Renal pelvis (tissue), 12 donors: ENCODE measurements at places on chromosomes 11 and 22. TPM values are rescaled to one million over a fixed set of nuclear protein-coding genes. Genes with fewer than 3 reads are reported as not detected.

The TYR gene
- polyA plus RNA-seq = 0.38 TPM

The DEUP1 gene
- 0.73 TPM for polyA plus RNA-seq

The ACRV1 gene
- polyA plus RNA-seq = 0.53 TPM

The OR51B2 gene
- not detected for polyA plus RNA-seq

The OTOG gene
- polyA plus RNA-seq = 0.13 TPM

The MISFA gene
- 17.3 TPM for polyA plus RNA-seq

The SLC17A6 gene
- polyA plus RNA-seq = 0.06 TPM

The CECR2 gene
- 12.3 TPM for polyA plus RNA-seq

The MMP8 gene
- polyA plus RNA-seq = not detected

The CBLIF gene
- polyA plus RNA-seq = 0.27 TPM

The ANGPTL5 gene
- not detected for polyA plus RNA-seq

The DTX4 gene
- 66.2 TPM for polyA plus RNA-seq

The CRYBB3 gene
- 0.31 TPM for polyA plus RNA-seq

The HTR3B gene
- 0.25 TPM for polyA plus RNA-seq

The HEPACAM gene
- 2.3 TPM for polyA plus RNA-seq

The PLEKHB1 gene
- polyA plus RNA-seq = 15.7 TPM

The ACER3 gene
- polyA plus RNA-seq = 12.7 TPM

The C22orf39 gene
- 38.4 TPM for polyA plus RNA-seq

The OR8D4 gene
- polyA plus RNA-seq = not detected

The SNX15 gene
- 32.0 TPM for polyA plus RNA-seq
